Cerebellar nuclear complex (tissue), 1 donor: ENCODE measurements at places on chromosomes 2 and 18.

DNA sequence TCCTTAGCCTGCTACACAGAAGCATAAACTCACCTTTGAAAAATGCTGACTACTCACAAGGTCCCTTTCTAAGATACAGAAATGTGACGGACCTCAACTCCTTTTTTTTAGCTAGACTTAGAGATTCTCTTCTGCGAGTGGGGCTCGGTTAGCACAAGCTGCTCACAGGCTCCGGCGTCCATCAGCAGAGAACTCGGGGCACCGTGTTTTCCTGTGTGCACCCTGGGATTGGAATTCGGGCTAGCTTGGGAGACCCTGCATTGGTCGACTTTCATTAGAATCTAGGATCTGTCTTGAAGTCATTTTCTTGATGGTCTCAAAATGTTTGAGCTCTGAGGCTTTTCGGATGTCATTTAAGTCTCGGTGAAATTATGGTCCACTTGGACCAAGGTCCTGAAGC lies 191.2 kb downstream of the GBX2 start:
- no peak for DNase-seq

DNA sequence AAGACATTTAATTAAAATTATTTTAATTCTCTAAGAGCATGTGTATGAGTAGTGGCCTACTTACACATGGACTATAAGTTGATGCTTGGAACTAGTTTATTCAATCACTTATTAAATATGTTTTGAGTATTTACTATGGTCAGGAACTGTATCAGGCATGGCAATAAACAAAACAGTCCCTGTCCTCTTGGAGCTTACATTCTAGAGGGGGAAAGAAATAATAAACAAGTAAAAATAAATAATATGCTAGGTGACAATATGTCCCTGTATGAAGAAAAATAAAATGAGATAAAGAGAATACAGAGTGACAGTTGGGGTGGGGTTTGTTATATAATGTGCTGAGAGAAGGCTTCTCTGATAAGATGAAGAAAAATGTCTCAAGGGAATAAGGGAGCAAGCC lies 74.5 kb downstream of the MYO3B start:
- no peak for DNase-seq

- no peak for DNase-seq
Measured at GRCh38 chr18:47174545-47175116, 1.5 kb downstream of the IER3IP1 start.

DNA sequence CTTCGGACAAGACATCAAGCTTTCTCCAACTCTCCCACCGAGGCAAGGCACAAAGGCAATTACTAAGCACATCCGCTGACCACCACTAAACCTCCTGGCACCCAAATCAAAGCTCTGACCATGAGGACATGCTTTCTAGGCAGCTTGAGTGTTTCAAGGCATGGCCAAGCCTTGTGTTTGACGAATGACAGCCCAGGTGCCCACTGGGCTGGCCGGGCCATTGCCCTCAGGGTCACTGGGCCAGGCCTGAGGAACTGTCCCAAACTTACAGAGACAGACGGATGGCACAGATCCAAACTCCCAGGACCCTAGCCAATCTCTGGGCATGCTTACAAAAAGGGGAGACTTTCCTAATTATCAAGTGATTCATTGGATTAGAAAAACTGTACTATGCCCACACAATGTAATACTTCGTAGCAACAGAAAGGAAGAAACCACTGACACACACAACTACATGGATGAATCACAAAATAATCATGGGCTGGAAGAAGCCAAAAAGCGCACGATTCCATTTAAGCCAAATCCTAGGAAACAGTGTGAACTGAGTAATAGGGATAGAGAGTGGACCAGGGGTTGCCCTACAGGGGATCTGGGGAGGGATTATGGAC lies 20.2 kb downstream of the CRACDL start:
- no peak for DNase-seq

- DNase-seq: no peak
Measured at GRCh38 chr2:201546576-201546975, 95.0 kb downstream of the STRADB start.

- no peak for DNase-seq
Measured at GRCh38 chr2:198657512-198658121, 800.1 kb downstream of the SATB2 start.

DNA sequence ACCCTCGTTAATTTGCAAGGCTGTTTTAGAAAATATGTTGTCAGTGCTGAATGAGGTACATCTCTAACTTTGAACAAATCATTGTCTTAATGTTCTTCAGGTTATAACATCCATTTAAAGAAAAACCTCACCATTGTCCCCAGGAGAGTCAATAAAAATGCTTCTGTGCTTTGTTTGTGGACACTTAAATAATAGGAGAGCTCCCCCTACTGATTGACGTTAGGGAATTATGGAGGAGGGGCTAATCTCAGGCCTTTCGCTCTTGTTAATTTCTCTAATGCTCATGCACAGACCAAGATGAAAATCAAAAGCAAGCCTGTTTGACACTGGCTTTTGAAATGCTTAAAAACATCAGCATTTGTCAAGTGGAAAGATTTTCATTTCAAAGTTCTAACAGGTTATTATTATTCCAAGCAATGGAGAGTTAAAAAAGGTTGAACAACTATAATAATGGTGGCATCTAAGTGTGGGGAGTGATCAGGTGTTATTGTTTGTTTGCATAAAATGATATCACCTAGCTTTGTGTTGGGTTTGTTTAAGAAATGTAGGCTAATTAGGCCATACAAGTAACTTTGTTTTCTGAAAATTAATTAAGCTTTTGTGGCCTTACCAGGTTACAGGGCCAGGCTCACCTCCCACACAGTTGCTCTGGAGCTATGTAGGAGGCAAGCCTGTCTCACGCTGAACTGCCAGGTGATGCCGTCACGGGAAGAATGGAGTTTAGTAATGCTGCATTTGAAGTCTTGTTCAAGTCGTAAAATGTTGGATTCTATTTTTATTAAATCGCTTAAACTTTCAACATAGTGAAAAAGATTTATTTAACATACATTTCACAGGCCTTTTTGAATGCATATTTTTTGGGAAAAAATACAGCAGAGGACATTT lies 51.7 kb upstream of the SMIM21 start:
- DNase-seq: peak; percentile 12

DNA sequence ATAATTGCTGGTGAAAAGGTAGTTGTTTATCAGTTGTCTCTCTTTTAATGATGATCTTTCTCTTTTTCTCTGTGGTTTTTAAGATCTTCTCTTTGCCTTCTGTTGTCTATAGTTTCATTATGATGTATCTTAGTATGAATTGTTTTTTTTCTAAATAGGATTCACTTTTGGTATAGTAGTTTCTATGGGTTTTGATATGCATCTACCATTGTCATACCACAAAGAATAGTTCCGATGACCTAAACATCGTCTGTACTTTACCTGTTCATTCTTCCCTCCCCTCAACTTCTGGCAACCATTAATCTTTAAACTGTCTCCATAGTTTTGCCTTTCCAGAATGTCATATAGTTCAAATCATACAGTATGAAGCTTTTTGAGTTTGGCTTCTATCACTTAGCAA lies 19.6 kb downstream of the RDH14 start:
- DNase-seq: no peak

- DNase-seq: no peak
Measured at GRCh38 chr2:29227935-29228675, 112.9 kb downstream of the CLIP4 start.

DNA sequence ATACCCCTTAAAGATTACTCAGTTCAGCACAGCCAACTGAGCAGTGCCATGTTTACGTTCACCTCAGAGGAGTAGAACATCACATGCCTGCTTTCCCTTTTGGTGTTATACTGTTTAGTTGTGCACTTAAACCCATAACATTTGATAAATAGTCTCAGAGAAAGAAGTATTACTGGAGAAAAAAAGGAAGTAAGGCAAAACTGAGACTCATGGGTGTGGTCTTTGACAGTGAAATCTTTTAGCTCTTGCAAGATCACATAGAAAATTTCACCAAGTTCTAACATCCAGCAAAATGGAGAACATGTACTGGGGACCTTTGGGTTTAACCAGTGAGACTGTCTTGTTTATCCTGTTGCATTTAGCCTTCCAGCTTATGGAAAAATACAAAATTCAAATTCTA lies 5.6 kb downstream of the TANK start:
- DNase-seq: no peak

DNA sequence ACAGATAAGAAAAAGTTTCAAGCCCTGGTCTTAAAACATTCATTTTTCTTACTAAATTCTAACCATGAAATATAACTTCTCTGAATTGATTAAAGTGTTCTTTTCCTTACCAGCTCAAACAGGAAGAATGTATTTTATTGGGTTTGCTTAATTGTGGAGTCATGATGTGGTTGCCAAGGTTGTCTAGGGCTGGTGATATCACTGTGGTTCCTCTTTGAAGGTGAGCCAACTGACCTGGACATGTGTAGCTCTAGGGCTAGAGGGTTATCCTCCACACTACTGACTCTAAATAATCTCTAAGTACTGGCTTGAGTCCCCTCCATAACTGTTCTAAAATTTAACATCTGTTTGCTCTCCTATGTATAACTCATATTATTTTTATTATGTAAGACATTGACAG lies 529.6 kb downstream of the PIK3C3 start:
- DNase-seq: no peak

GRCh38 chr2:59957504-59957903 lies 596.0 kb downstream of the BCL11A start:
- DNase-seq: no peak

GRCh38 chr2:180261976-180262375 lies 254.9 kb upstream of the CWC22 start:
- DNase-seq: no peak

- DNase-seq: no peak
Measured at GRCh38 chr2:176338395-176338794, 69.2 kb downstream of the MTX2 start.

GRCh38 chr2:118128826-118129225 lies 40.6 kb downstream of the INSIG2 start:
- no peak for DNase-seq

DNA sequence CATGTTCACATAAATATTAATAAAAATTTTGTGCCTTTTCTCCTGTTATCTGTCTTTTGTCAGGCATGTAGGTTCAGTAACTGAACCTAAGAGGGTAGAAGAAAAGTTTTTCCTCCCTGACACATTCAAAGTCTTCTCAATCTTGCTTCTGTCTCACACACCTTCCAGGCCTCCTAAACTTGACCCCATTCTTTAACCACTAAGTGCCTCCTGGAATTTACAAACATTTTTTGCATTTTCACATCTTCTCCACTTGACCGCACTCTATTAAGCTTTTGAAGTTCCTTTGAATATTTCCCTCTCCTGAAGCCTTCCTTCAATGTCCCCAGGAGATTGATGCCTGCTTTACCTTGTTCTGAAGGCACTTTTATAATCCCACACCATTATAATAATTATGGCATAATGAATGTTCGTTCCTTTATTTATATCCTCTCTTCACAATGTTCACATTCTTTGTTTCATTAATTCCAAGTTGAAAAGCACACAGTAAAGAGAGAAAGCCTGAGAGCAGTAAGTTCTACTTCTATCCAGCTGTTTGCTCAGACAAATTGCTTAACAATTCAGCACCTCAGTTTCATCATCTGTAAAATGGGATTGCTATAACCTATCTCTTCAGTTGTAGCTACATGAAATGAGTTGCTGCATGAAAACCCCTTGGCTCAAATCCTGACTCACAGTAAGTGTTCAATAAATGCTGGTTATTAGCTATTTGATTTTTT lies 184.8 kb upstream of the KLHL29 start:
- DNase-seq: no peak

DNA sequence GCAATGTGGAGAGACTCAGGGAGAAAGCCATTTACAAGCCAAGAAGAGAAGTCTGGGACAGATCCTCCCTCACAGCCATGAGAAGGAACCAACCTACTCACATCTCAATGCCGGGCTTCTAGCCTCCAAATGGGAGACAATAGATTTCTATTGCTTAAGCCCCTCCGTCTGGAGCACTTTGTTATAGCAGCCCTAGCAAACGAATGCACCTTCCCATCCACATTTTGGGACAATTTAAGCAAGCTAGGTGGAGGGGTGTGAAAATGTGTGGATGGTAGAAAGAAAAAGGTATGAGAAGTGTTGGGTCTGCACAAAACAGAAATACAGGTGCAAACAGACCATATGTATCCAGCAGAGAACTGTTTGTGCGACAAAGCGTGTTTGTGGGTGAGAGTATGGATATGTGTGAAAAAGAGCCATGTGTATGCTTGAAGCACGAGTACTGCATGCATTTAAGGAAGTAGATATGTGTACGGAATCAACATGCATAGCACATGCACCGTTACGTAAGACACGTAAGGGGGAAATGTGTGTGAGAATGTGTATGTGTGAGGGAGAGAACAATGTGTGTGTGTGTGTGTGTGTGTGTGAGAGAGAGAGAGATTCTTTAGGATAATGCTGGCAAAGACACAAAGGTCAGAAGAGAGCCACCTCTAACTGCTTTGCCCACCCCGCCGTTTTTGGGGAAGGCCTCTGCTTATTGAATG lies 13.1 kb upstream of the E2F6 start:
- no peak for DNase-seq

DNA sequence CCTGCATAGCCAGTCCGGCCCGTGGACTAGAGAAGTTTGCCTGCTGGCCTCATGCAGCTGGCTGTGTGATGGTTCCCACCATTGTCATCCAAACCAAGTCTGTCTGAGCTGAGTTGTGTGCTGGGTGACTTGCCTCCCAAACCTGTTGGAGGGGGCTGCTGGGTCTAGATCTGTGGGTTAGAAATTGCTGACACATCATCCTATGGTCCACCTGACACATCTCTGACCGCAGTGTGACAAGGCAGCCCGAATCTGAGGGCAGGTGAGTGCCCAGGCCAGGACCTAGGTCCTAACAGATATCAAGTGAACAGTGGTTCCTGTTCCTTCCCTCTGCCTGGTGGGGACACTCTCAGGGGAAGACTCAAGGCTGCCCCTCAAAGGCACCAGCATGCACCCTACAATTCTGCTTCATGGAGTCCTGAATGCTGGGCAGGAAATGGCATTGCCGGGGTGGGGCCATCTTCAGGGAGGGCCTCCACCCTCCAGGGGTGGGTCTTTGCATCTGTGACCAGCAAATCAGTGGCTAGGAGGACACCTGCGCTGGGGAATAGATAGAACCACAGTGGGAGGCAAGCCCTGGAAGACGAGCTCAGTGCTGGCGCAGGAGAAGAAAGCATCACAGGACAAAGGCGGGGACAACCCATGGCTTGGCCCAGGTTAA lies 117.9 kb upstream of the ID2 start:
- DNase-seq: no peak

- peak; percentile 28 for DNase-seq
Measured at GRCh38 chr2:206442833-206443734, at the start of gene ADAM23. ADAM23 (plus strand) TSS chr2:206443532; CDS start chr2:206443867, 335 bp downstream.

GRCh38 chr18:58362027-58362575 lies 266.8 kb downstream of the ALPK2 start:
- no peak for DNase-seq

- no peak for DNase-seq
Measured at GRCh38 chr2:152649997-152650396, 67.3 kb downstream of the PRPF40A start.

DNA sequence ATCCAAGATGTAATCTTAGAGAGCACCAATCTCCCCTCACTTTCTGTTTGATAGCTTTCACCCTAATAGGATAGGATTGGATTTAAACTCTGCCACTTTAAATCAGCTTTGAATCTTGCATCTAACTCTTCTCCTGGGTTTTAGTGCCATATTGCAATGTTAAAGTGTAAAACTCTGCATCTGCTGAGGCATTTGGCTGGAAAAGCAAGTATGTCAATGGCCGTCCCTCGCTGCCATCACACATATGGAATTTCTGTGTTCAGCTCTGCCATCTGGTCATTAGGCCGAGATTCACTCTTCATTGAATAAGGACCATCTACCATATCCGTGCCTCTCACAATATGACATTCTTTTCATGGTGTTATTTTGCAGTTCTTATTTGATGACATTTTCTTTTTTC lies 728.1 kb upstream of the PIK3C3 start:
- DNase-seq: no peak
